GM18507 (cell line): ENCODE measurements at places on chromosomes 4 and X.

GRCh38 chrX:47571215-47571614 is 10.2 kb downstream of the ARAF start:
- no peak for DNase-seq

GRCh38 chrX:45230410-45230809 is 29.7 kb upstream of the DIPK2B start:
- DNase-seq, result no peak

- no peak for DNase-seq
Measured at GRCh38 chr4:39464886-39465501, 6.1 kb downstream of the LIAS start.

- DNase-seq, result no peak
Measured at GRCh38 chr4:107799669-107800450, 24.9 kb upstream of the SGMS2 start.

- DNase-seq, result no peak
Measured at GRCh38 chr4:1493540-1494287, 87.5 kb upstream of the NKX1-1 start.

DNA sequence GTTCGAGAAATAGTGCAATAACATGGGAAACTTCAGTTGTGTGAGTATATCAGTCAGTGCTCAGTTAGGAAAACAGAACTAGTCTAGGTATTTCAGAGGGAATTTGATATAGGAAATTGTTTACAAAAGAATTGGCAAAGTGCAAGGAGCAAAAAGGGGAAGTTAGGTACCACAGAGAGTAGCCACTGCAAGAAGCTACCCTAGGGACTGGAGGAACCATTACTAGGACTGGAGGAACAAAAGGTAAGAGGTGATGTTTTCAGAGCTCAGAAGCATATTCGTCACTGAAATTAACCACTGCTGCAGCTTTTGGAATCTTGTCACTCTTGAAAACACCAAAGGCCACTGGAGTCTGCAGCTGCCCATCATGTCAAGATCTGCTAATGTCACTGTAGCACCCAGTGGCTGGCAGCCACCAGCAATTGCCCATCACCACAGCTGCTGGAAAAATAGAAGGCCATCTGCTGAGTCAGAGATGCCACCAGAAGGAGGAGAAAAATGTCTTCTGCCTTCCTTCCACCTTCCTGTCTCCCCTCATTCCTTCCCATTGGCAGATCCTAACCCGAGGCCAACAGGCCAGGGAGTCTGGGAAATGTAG is 160.6 kb upstream of the RPS6KA3 start:
- no peak for DNase-seq

DNA sequence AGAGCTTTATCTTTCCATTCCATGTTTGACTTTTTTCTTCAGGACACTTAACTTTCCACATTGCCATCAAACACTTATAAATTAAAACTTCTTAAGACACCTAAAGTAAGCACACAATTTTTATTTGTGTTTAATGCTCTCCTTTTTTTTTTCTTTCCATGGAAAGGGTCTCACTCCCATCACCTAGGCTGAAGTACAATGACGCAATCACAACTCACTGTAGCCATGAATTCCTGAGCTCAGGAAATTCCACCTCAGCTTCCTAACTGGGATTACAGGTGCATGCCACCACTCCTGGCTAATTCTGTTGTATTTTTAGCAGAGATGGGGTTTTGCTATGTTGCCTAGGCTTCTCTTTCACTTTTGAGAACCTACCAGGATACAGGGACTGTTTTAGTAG is 7.3 kb downstream of the SMR3A start:
- DNase-seq, result no peak

GRCh38 chr4:41887821-41888686 is 47.2 kb upstream of the TMEM33 start:
- no peak for DNase-seq

DNA sequence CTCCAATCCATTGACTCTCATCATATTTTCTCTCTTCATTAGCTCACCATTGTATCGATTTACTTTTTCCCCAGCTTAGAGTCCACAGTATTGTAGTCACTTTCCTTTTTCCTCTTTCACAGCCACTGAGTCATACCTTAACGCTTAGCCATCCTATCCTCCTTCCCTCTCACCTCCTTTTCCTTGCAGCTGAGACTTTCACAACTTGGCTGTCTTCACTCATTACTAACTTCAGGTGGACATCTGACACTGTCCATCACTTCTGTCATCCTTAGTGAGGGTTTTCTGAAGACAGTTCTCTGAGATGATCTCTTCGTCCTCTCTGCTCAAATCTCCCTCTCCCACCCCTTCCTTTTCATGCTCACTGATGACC is 70.5 kb upstream of the ESX1 start:
- DNase-seq, result no peak

DNA sequence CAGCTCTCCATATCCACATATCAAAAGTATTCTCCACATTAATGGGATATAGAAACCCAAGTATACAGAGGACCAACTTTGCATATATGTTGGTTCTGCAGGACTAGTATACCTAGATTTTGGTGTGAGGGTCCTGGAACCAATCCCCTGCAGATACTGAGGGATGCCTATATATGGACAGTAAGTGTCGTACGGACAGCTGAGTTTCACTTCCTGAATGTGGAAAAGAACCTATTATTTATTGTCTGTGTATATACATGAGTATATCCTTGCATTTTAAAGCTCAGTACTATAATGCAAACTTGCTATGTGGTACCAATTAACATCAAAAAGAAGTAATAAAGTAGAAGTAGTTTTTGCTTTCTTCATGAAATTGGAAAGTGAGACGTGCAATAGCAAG is 101.9 kb downstream of the FBXW7 start:
- no peak for DNase-seq

- no peak for DNase-seq
Measured at GRCh38 chr4:96936886-96937285, 1097.0 kb downstream of the PDHA2 start.

GRCh38 chr4:151455212-151455611 is 46.2 kb downstream of the FHIP1A start:
- DNase-seq, result no peak

DNA sequence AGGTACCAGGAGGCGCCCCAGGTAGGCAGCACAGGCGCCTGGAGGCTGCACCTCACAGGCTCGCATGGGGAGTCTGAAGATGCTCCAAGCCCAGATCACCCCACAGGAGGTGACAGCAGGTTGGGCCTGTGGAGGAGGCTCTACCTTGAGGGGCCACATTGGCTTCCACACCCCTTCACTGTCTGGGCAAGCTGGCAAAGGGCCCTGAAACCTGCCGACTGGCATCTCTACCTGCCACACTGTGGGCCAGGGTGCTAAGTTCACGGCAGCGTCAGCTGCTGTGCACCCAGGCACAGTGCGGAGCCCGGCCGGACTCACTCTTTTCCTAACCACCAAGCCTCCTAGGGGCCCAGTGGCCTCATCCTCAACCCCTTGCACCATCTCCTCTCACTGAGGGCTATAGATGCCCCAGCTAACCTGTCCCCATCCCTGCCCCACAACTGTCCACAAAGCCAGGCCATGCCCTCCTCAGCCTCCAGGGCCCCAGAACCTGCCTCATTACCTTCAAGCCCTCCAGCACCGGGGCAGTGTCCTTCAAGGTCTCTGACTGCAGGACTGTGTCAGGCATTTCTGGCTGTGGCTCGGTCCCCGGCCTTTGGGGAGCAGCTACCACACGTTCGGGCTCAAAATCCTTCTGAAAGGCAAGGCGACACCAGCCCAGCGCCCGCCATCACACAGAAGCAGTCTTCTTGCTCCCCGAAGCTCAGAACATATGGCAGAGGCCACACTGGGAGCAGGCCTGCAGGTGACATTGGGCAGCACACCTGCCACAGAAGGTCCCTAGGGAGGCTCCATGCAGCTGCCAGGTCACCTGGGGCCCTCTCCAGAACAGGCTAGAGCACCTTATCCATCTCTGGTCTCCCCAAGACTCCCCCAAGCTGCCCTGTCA is 28.8 kb downstream of the FGFR3 start:
- no peak for DNase-seq

DNA sequence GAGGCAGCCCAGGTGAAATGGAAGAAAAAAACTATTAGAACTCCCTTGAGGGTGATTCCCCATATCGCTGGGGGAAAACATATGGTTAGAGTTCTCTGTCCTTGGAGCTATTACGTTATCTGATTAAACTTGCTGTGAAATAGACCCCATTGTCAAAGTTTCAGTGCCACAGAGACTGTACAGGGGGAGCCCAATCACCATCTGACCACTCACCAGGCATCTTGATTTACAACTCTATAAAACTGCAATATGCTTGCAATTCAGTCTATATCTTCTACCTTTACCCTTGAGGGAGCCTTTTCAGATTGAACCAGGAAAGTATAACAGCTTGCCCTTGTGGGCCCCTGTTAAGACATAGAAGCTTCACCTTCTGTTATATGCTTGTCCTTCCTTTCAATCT is 18.2 kb downstream of the TMEM255A start:
- no peak for DNase-seq

DNA sequence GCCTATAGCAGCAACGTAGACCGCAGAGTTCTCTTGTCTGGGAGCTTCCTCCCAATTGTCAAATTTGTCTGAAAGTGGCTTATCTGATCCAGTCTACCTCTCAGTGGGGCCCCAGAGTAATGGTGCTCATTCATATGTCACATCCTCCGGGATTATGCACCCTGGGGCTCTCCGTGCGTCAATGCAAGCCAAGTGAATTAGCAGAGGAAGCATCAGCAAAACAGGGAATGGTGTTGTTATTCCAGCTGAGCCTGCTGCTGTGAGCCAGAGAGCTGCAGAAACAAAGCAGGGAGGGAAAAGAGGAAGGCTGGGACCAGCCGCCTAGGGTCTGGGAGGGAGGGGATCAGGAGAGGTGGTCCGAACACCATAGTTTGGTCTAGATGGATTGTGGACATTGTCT is 95.2 kb downstream of the CLNK start:
- DNase-seq, result no peak

DNA sequence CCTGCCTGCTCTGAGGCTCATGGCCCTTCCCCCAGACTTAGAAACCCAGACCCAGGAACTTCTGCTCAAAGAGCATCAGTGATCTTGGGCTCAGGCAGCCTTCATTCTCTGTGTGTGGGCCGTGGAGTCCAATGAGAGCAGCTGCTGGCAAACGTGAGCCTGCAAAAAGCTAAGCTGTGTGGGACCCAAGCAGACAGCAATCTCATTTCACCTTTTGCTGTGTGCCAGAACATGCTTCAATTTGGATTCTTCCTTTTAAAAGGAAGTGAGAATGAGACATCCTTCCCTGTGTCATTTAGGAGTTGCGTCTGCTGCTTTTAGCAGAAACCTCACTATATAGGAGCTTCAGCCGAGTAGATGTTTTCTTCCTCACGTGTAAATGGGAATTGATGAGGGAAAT is 238.5 kb downstream of the EVC2 start:
- DNase-seq, result no peak
